NT2/D1 (cell line): ENCODE measurements at places on chromosomes 13 and 19.

- no peak for DNase-seq
These were observed 11.9 kb downstream of the GADD45B start for GRCh38 chr19:2487842-2488241.

GRCh38 chr13:67369895-67370660 is 139.9 kb upstream of the PCDH9 start:
- DNase-seq: no peak

DNA sequence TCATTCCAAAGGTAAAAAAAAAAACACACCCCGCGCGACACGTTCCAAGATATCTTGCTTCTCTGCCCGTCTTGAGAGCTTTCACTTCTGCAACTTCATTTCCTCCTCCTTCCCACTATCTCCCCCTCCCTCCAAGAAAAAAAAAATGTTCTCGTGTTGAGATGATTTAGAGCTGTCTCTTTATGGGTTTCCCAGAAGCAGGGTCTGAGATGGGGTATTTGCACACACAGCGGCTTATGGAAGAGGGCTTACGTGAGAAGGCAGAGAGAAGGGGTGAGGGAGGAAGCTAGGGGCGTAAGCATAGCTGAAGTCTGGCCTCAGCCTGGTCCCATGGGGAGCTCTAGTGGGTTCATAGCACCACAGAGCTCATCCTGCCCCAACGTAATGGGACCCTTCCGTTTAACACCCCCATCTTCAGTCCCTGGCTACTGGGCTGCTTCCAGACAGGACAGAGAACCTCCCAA is 31.3 kb upstream of the USE1 start:
- DNase-seq: no peak

DNA sequence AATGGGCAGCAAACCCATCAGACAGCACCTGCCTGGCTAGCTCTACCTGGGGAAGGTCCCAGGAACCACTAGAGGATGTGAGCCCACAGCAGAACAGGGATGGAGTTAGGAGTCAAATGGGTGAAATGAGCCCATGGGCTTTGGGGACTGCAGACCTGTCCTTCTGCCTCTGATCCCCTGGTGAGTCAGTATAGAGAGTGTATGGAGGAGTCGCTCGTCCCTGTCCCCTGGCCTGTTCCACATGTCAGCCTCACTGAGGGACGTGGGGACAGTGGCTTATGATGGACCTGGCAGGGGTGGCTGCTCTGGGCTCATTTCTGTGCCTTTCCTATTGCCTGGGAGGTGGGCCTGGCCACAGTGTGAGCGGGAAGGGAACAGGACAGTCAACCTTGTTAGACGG is 4.0 kb downstream of the CEACAM1 start:
- DNase-seq: no peak

DNA sequence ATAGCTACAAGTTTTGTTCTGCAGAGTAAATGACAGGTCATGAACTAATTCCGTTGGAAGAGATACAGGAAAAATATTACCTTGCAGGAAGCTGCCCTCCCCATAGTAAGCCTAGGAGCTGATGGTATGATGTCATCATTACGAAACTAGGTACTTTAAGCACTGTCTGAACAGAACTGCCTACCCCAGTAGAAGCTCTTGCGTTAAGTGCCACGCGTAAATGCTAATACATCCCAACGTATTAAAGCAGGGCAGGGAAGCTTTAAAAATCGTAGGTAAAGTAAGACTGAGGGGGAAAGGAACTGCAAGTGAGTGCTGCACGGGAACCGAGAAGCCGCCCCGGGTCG is 572 bp downstream of the UGGT2 start:
- no peak for DNase-seq

DNA sequence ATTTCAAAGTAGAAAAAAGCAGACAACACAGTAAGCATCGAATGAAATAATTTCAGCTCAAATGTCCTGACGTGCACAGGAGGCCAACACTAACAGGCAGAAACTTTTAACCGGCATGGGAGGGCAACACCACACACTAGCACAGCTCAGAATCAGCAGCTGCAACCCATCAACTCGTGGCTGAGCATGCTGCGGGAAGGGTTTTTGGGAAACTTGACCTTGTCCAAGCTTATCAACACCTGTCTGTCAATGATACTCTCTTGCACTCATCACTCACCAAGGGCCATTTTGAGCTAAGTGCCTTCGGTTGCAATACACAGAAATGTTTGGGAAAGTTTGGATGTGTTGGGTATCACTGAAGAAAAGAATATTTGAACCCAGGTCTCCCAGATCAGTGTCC is 483.7 kb downstream of the TSHZ3 start:
- no peak for DNase-seq
